Midbrain (tissue), 1 donor: ENCODE measurements at places on chromosomes 5 and 9.

DNA sequence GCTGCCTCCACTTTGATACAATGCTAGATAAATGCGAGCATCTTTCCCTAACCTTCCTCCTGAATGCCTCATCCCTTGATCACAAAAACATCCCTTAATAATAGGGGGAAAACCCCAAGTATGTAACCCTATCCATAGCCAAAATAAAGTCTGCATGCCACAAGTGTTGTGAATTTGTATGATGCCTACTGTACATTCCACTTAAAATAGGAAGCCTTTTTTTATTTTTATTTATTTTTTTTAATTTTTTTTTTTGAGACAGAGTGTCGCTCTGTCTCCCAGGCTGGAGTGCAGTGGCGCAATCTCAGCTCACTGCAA lies 207.0 kb downstream of the AOPEP start:
- no peak for DNase-seq

GRCh38 chr9:108783326-108783725 lies 72.5 kb downstream of the ACTL7B start:
- DNase-seq = no peak

- DNase-seq = no peak
Observed at GRCh38 chr5:7676455-7676854, 174.5 kb downstream of the CFAP90 start.

GRCh38 chr9:94140791-94141790 lies 56.8 kb downstream of the PTPDC1 start:
- no peak for DNase-seq
